SJSA1 (cell line): ENCODE measurements at places on chromosomes 6 and 20. TPM values are rescaled to one million over a fixed set of nuclear protein-coding genes. Genes with fewer than 3 reads are reported as not detected.

- H3K4me1 ChIP-seq: no peaks in the 10 kb centered on the region
- no peak for DNase-seq
- no peaks in the 10 kb centered on the region for H3K27me3 ChIP-seq
- no peaks in the 10 kb centered on the region for H3K36me3 ChIP-seq
- no peak overlapping the region for H3K27ac ChIP-seq
These were observed 113.9 kb downstream of the KLHL32 start for GRCh38 chr6:97038437-97038836.

DNA sequence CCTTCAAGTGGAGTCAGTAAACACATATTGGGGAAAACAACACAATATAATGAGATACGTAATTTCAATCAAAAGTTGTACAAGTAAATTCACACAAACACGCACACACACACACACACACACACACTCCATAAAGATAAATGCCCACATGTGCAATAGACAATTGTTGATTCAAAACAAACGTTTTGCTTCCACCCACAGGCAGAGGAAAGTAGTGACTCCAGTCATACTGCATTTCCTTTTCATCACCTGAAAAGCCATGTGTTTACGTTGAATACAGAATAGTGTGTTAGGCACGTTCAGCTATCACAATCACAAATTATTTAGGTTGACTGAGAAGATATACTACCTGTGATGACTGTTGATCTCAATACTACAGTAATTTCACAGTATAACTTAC is 443.8 kb upstream of the MANEA start:
- H3K36me3 ChIP-seq: no peaks in the 10 kb centered on the region
- H3K27ac ChIP-seq: no peak overlapping the region
- no peak for DNase-seq
- H3K4me3 ChIP-seq: no peak overlapping the region
- no peaks in the 10 kb centered on the region for H3K4me1 ChIP-seq
- H3K27me3 ChIP-seq: no peaks in the 10 kb centered on the region

DNA sequence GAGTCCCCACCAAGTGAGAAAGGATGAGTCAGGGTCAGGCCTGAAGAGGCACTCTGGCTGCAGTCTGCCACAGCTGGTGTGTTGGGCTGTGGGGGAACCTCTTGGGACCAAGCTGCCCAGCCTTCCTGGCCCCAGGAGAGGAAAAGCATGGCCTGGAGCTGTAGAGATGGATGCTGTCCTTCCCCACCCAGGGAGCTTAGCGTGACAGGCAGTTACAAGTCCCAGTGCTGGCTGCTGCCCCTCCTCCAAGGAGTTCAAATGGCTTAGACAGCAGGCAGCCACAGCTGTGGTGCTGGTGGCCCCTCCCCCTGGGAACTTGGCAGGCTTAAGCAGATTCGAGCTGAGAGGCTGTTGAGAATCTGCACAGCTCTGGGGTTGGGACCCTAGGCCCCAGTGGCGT is 253.2 kb downstream of the PLCB1 start:
- H3K4me3 ChIP-seq: no peak overlapping the region
- H3K36me3 ChIP-seq: no peaks in the 10 kb centered on the region
- H3K27me3 ChIP-seq: no peaks in the 10 kb centered on the region
- H3K27ac ChIP-seq: no peak overlapping the region
- no peaks in the 10 kb centered on the region for H3K4me1 ChIP-seq
- DNase-seq: peak; percentile 44

DNA sequence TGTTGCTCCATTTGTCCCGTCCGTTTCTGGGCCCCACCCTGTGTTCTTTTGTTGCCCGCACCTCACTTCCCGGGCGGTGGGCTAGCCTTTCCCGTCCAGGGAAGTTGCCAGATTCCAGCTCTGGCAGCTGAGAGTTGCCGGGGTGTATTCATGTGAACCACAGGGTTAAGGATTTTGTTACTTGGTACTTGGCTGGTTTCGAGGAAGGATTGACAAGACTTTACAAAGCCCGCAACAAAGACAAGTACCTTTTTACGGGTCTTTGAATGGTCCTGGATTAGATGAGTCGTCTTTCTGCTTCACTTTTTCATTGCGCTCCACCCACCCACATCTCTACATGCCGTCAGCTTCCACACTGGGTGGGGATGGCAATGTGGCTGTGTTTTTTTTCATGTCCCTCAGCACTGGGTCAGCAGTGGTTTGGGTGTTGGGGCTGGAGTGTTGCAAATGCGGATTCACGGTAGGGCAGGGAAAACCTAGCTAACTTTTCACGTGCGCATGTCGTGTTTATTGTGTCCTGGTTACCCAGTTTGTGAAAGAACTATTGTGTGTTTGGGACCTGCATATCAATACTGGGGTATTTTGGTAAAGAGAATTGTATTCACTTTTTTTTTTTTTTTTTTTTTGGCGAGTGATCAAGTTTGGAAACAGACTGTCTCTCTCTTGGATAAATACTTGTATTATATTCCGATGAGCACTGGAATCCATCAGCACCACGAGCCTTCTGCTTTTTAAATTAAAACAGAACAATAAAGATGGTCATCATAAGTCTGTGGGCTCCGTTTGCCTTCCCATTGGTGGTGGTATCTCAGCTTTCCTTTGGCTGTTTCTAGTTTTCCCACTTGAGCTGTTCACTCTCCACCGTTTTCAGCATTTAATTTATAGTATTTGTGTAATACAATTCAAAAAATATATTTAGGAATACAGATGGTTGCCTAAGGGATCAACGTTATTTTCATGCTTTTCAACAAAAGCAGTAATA is 1.2 kb downstream of the DUSP22 start:
- H3K4me3 ChIP-seq: peak overlapping the region; percentile 90
- H3K36me3 ChIP-seq: 0 out of 2 replicates have a peak, but pooled peaks cover 2% of the 10 kb centered on the region
- peaks cover 13% of the 10 kb centered on the region for H3K4me1 ChIP-seq
- no peaks in the 10 kb centered on the region; the same call in 1 of the 2 replicates for H3K27me3 ChIP-seq
- H3K27ac ChIP-seq: no peak overlapping the region
- no peak for DNase-seq

GRCh38 chr6:66051812-66052211 is 344.8 kb upstream of the EYS start:
- no peaks in the 10 kb centered on the region for H3K4me1 ChIP-seq
- no peak overlapping the region for H3K27ac ChIP-seq
- no peak for DNase-seq
- H3K4me3 ChIP-seq: no peak overlapping the region

DNA sequence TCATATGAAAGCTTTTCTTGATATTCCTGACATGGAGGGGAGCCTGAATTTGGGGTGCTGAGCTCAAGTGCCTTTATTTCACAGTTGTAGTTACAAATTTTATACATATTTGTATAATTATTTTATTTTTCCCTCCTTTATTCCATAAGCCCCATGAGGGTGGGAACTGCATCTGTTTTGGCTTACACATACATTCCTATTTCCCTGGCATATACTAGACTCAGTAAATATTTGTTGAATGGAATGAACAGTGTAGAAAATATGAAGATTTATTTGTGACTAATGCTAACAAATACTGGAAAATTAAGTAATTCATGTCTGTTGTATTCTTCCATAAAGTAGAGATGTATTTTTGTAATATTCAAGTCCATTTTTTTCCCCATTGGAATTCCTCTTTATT is 127.1 kb downstream of the MYO6 start:
- H3K27ac ChIP-seq: no peak overlapping the region
- H3K4me1 ChIP-seq: no peaks in the 10 kb centered on the region
- no peaks in the 10 kb centered on the region for H3K27me3 ChIP-seq
- H3K36me3 ChIP-seq: no peaks in the 10 kb centered on the region
- no peak overlapping the region for H3K4me3 ChIP-seq

- no peaks in the 10 kb centered on the region for H3K27me3 ChIP-seq
- H3K27ac ChIP-seq: no peak overlapping the region
- H3K36me3 ChIP-seq: no peaks in the 10 kb centered on the region
- no peaks in the 10 kb centered on the region for H3K4me1 ChIP-seq
- no peak overlapping the region for H3K4me3 ChIP-seq
These were observed 218.8 kb downstream of the ESR1 start for GRCh38 chr6:152026291-152026690.

DNA sequence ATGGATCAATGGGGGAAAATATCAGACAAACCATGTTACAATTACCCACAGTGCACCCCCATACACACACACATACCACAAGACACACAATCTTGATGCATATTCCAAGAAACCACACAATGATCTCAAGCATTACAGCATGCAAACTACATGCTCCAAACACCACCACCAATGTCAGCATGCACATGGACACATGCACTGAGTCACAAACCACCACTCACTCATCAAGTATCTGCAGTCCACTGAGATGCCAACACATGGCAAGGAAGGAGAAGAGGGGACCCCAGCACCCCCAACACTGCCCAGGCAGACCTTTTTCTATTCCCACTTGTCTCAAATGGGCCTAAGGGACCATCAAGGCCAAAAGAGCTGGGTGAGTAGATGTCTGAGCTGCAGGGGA is 91.6 kb downstream of the PREX1 start:
- no peaks in the 10 kb centered on the region for H3K27me3 ChIP-seq
- H3K36me3 ChIP-seq: peaks cover 27% of the 10 kb centered on the region
- no peak overlapping the region for H3K27ac ChIP-seq
- peaks cover 8% of the 10 kb centered on the region for H3K4me1 ChIP-seq
- no peak for DNase-seq

DNA sequence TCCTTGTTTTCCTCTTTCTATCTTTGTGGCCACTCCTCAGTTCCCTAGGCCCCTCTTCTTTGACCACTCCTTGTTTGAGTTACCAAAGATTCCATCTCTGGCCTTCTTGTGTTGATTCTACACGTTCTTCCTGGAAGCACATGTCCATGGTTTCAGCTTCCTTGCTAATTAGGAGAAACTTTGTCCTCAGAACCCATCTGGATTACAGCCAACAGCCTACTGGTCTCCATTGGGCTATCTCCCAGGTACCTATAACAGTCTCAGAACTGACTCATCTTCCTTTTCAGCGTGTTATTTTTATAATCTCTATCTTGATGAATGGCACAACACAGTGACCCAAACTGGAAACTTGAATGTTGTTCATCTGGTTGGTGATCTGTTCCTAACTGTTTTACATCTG is 17.5 kb downstream of the PTPRA start:
- no peak overlapping the region for H3K4me3 ChIP-seq
- H3K27ac ChIP-seq: no peak overlapping the region
- peaks cover 9% of the 10 kb centered on the region; the same call in 1 of the 2 replicates for H3K4me1 ChIP-seq
- no peak for DNase-seq
- H3K27me3 ChIP-seq: no peaks in the 10 kb centered on the region

DNA sequence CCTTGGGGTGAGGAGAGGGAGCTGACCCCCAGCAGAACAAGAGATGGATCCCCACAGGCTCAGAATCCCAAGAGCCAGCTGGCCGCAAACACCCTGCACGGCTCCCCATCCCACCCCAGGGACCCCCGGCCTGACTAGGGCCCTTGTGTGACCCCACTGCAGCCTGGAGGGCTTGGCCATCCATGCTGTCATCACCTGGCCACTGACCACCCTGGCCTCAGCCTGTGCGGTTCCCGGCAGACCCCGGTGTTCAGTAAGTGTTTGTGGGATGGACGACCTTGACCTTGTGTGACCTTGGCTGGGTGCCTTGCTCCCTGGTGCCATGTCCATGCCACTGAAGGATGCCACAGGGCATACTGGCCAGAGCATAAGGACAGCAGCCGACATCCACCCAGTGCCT is 328.3 kb downstream of the TAF4 start:
- no peak for DNase-seq
- no peaks in the 10 kb centered on the region for H3K36me3 ChIP-seq
- no peak overlapping the region for H3K4me3 ChIP-seq
- H3K27me3 ChIP-seq: peaks cover 22% of the 10 kb centered on the region
- H3K27ac ChIP-seq: no peak overlapping the region

DNA sequence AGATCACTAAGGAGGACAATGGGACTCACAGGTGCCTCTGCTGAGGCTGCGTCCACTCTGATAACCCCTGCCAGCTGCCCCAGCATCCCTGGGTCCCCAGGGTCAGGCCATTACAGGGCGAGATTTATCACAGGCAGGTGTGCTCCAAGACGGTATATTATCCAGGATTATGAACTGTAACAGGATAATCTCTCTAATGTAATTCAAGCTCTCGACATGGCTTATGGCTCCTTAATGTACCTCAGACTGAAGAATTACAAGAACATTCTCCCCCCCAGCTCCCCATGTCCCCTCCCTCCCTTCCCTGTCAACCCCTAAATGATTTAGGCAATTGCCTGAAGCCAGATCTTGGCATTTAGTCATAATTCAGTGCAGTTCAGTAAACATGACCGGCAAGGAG is 86.8 kb downstream of the NCR2 start:
- H3K27me3 ChIP-seq: no peaks in the 10 kb centered on the region
- H3K4me1 ChIP-seq: 0 out of 2 replicates have a peak, but pooled peaks cover 3% of the 10 kb centered on the region
- no peak for DNase-seq
- H3K27ac ChIP-seq: no peak overlapping the region
- H3K36me3 ChIP-seq: no peaks in the 10 kb centered on the region
- no peak overlapping the region for H3K4me3 ChIP-seq

DNA sequence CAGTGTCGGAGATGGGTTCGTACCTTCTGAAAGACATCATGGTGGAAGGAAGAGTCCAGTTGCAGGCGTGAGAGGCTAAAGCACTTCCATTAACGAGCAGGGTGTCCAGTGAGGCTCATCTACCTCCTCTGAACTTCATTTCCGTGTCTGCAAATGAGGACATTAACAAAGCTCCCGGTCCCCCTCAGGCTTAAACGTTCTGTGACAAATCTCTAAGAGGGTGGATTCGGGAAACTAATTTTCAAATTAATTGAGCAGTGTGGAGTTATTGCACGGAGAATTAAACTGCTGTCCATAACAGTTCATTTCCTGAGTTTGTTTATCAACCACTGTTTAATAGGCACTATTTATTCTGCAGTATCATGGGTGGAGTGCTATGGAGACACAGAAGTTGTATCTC is 68.2 kb downstream of the TRMT6 start:
- peaks cover 5% of the 10 kb centered on the region; the same call in 1 of the 2 replicates for H3K4me1 ChIP-seq
- no peaks in the 10 kb centered on the region for H3K36me3 ChIP-seq
- peaks cover 26% of the 10 kb centered on the region for H3K27me3 ChIP-seq
- H3K4me3 ChIP-seq: no peak overlapping the region
- DNase-seq: no peak

DNA sequence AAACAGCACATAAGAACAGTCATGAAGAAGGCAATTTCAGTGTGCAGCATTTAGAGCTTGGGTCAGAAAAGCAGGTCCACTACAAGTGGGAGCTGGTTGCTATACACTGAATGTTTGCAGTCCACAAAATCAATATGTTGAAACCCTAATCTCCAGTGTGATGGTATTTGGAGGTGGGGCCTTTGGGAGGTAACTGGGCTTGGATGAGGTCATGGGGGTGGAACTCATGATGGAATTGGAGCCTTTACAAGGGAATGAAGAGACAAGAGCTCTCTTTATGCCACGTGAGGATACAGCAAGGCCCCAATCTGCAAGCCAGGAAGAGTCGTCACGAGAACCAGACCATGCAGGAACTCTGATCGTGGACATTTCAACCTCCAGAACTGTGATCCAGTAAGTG is 216.7 kb upstream of the SLC35B3 start:
- no peak overlapping the region for H3K27ac ChIP-seq
- DNase-seq: no peak
- H3K27me3 ChIP-seq: no peaks in the 10 kb centered on the region
- no peak overlapping the region for H3K4me3 ChIP-seq

The CPNE5 gene
- 0.08 TPM in 1 of 2 replicates, not detected in the other for total RNA-seq

The LZTS3 gene
- total RNA-seq: 3.9 and 6.1 TPM in 2 replicates

The TMEM14C gene
- 281 and 359 TPM in 2 replicates for total RNA-seq

The ATP6V1G2 gene
- total RNA-seq: 0.13 TPM in 1 of 2 replicates, not detected in the other

The MRPL2 gene
- 24.6 and 34.3 TPM in 2 replicates for total RNA-seq
